ENCODE measurements at places on chromosomes 3 and 15. TPM values are rescaled to one million over a fixed set of nuclear protein-coding genes. Genes with fewer than 3 reads are reported as not detected.

Gene CFAP92
- total RNA-seq = not detected

Gene BDH1
- 10.1 TPM for total RNA-seq

Gene SYNPR
- not detected for total RNA-seq

Gene TM4SF1
- 155 TPM for total RNA-seq

Gene KY
- total RNA-seq = not detected

Gene CRYGS
- total RNA-seq = 0.34 TPM

Gene ACAN
- under 0.01 TPM for total RNA-seq

Gene C2CD4B
- not detected for total RNA-seq

Gene RASL12
- 8.5 TPM for total RNA-seq

Gene FETUB
- total RNA-seq = not detected

Gene NPAP1
- not detected for total RNA-seq

Gene ITGA11
- total RNA-seq = 1.0 TPM

Gene EPHB3
- 0.89 TPM for total RNA-seq

Gene PLSCR5
- total RNA-seq = not detected

Gene TRPM7
- 12.8 TPM for total RNA-seq

Gene GPR171
- not detected for total RNA-seq

Gene DPH6
- 8.7 TPM for total RNA-seq

Gene NDN
- total RNA-seq = 93.0 TPM

Gene INSYN1
- 0.30 TPM for total RNA-seq

Gene HGD
- total RNA-seq = not detected

Gene CRYBG3
- total RNA-seq = 6.4 TPM

Gene XRN1
- 8.3 TPM for total RNA-seq

Gene GUCA1C
- not detected for total RNA-seq

Gene CYP8B1
- not detected for total RNA-seq

Gene PARP15
- total RNA-seq = under 0.01 TPM

Gene MOBP
- total RNA-seq = not detected

Gene MAN2A2
- total RNA-seq = 5.7 TPM

Gene C3orf62
- total RNA-seq = 0.74 TPM

Gene DNAJC13
- 27.1 TPM for total RNA-seq

Gene ANKUB1
- total RNA-seq = not detected

Gene TTLL13
- total RNA-seq = not detected

Measured in bronchus fibroblast of lung (primary cell).